ENCODE measurements at places on chromosomes 5 and 9.

- DNase-seq: no peak
Measured at GRCh38 chr9:112881331-112881730, 9.3 kb downstream of the SLC46A2 start.

DNA sequence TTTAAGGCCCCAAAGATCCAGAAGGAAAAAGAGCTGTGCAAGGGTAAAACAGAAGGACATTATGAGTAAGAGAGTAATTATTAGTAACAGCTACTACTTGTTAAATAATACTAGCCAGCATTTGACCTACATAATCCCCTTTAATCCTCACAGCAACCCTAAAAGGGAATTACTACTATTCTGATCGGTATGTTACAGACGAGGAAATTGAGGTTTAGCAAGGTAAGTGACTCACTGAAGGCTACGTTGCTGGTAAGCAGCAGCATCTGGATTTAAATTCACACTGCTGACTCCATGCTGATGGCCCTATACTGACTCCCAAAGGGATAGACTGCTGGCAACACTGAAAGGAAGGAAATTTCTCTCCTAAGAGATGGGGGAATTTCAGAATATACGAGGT, 3.7 kb upstream of the FSD1L start:
- DNase-seq: no peak

GRCh38 chr9:13032585-13032984, 246.9 kb downstream of the MPDZ start:
- no peak for DNase-seq

DNA sequence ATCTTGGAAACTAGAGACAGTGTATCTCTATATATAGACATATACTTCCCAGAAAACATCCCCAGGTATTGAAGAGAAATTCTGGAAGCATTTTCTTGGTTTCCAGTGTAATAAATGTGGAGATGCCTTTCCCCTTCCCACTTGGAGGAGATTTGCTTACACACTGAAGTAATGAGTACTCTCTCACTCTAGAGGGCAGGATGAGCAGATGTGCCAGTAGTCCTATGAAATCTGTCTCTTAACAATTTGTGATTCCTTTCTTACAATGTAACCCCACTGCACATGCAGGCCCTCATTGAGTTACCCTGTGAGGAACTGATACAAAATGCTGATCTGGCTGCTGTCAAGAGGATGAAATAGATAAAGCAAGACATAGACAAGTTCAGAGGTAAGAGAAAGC, 567.2 kb downstream of the SLCO4C1 start:
- no peak for DNase-seq

DNA sequence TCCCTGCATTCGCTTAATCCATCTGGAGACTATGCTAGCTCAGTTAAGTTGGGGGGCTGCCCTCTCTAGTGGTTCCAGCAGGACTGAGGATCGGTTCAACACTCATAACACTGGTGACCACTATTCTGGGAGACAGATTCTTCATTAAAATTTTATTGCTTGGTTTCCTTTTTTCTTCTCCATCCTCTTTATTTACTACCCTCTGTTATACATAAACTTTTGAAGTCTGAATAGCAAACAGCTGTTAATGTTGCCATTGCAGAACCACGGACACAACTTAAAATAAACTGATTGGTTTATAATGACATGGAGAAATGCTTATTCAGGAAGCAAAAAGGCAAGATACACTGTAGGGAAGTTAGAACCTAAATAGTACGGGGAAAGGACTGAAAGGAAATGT, 22.1 kb downstream of the IQGAP2 start:
- DNase-seq: no peak
